ENCODE measurements at places on chromosomes 5 and 9.

DNA sequence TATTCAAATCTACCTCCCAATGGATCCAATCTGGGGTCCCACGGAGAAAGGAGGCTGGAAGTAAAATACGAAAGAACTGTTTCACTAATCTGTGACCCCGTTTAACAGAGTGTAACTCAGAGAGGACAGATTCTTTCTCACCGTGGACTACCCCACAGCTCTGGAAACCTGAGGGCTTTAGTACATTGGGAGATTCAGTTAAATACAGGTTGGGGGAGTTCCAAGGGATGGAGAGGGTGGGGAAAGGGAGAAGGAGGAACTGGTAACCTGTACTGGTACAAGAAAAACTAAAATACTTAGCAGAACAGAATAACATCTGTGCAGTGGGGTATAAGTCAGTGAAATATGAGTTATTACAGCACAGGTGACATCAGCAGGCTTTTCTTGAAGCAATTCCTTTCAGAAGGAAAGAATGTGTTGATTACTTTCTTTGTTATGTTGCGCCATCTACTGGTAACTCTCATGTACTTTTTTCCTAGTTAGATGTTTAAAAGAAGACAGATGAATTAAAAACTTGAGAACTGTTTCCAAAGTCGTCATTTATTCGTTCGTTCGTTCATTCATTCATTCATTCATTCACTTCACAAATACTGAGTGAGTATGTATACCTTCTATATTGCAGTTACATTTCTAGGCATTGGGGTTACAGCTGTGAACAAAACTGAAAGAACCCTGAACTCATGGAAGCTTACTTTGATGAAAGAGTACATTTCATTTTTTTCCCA lies 30.0 kb upstream of the STOM start:
- no peak for DNase-seq

DNA sequence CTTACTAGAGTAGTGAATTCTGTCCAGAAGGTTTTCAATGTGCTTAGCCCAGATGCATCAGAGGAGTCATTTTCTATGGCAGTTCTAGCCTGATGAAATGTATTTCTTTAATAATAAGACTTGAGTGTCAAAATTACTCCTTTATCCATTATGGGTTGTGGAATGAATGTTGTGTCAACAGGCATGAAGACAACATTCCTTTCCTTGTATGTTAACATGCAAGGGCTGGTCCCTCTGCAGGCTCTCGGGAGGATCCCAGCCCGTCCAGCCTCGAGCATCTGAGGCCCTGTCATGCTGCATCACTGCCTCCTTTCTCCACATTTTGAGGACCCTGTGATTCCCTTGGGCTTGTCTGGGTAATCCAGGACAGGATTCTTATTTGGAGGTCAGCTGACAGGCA lies 42.9 kb upstream of the FAM120AOS start:
- DNase-seq = no peak

DNA sequence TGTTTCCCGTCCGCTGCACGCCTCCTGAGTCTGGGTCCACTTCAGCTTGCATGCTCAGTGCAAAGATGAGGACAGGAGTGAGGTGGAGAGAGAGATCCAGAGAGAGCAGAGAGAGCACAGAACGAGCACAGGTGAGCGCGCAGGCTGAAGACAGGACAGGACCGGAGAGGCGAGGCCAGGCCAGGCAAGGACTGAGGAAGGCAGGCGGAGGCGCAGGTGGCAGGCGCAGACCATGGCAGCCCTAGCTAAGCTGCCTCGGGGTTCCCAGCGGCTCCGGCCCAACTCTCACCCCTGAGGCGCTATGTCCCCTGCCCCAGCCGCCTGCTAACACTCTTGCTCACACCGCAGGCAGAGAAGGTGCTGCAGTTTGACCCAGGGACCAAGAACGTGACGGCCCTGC lies 9.7 kb downstream of the GRIN1 start:
- DNase-seq = no peak

DNA sequence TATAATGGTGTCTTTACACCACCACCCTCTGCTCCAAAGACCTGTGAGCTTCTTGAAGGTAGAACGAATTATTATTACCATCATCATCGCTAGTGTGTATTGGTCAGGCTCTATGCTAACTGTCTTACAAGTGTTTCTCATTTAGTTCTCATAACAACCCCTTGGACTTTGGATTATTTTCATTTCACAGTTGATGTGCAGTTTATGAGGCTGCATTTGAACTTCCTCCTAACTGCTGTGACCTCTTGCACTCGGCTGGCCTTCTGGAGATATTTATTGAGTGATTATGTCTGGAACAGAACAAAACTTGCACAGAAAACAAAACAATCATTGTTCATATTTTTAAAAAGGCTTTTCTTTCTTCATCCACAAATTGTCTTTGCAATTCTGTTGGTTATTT lies 306.3 kb upstream of the SGCD start:
- DNase-seq = no peak

- DNase-seq = no peak
These were observed 5.9 kb downstream of the EMB start for GRCh38 chr5:50435168-50435567.

GRCh38 chr5:170121321-170121720 lies 15.6 kb downstream of the FOXI1 start:
- DNase-seq = no peak

DNA sequence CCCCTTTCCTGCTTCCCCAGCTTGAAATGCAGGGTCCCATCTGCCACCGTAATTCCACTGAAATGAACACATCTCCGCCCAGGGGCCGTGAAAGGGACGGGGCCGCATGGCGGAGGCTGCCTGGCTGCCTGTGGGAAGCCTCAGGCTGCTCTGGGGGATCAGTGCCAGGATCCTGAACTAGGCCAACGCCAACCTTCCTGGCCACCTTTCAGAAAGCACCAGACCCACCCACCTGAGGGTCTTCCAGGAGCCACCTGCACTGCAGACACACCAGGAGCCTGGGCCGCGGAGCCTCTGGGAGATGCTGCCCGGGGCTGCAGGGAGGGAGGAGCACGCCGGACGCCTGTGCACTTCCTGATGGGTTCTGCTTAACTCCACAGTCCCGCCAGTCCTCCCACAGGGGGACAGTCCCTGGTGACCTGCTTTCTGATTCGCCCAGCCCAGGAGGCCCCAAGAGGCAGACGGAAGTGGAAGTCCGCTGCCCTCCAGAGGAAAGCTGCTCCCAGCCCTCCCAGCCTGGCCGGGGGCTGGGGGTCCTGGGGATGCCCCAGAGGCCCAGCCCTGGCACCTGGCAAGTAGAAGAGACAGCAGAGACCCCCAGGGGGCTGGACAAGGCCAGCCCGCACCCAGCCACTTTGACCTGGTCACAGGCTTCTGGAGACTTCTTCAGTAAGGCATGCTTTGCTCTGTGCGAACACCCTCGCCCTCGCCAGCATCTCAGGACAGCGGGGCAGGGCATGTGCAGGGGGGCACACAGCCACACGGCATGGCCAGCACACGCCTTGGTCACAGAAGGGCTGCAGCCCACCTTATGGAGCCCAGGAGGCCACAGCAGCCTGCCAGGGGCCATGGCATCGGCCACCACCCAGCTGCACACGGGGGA lies at the start of gene CARD9:
Gene CARD9 (minus strand): TSS at position 370 of the 883 bp plus-strand sequence. CDS start 1,591 bp downstream, outside the sequence.
- DNase-seq = no peak

DNA sequence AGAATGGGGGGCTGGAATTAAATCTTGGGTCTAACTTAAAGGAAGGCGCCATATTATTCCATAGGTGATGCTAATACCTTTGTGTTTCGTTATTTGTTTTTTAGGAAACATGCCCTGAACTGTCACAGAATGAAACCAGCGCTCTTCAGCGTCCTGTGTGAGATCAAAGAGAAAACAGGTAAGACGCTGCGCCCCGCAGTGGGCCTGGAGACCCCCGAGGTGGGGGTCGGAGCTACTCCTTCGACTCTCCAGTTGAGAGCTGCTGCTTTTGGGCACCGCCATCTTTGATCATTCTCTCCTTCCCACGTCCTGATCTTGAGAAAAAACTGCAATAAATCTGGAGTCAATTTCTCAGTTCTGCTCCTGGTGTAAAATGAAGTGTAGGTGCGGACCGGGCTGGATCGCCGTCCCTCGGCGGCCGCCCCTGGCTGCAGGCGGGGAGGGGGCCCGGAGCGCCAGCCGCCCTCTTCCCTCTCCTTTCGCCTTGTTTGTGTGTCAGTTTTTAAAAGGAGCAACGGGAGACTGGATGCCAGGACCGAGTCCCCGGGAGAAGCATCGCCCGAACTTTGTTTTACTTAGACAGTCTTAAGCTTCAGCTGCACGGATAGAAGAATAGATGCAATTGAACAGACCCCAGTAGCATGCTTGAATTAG lies 1.4 kb downstream of the PBX3 start:
- no peak for DNase-seq

GRCh38 chr5:179148703-179149170 lies 88.6 kb downstream of the ZNF354C start:
- no peak for DNase-seq

- no peak for DNase-seq
These were observed 116.6 kb upstream of the BOD1 start for GRCh38 chr5:173733021-173733420.

DNA sequence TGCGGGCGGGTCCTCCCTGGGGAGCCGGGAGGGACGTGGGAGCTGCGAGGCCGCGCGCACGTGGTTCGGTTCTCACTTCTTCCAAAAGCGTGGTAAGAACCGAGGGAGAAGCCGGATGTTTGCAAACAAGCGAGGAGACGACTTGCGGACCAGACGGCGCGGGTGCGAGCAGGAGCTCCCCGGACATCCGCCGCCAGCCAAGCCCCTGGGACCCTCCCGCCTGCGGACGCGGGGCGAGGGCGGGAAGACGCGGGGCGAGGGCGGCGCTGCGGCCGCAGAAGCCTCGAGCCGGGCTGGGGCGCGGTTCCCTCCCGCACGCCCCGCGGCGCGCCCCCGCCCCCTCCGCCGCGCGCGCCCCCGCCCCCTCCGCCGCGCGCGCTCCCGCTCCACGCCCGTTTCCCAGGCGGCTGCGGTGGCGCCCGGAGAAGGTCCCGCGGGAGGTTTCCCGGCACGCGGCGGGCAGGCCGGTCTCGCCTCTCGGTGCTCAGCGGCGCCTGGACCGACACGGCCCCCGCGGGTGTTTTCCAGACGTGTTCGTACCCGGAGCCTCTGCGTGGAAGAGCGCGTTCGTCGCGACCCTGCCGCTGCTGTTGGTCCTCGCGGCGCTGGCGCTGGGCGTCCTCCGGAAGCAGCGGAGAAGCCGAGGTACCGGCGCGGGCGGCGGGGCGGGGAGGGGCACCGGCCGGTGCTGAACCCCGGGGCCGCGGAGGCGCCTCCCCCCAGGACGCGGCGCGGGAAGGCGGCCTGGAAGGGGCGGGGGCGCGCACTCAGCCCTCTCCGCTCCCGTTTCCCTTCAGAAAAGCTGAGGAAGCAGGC lies 12.8 kb downstream of the BTNL9 start:
- DNase-seq = no peak

- no peak for DNase-seq
These were observed 9.3 kb downstream of the NINJ1 start for GRCh38 chr9:93124793-93125192.

DNA sequence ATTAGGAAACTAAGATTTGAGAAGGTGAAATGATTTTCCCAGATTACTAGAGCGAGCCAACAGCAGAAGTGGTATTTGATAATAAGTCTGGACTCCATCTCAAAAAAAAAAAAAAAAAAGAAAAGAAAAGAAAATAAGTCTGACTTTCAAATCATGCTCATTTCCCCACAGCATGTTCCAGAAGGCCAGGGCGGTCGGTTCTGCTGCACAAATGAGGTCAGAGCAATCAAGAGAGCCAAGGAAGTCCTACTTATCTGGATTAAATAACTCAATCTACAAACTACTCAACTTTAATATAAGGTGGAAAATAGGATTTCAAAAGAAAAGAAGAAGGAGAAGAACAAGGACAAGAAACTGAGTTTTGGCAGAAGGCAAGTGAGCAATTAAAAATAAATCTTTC lies 130.4 kb upstream of the RASA1 start:
- DNase-seq = no peak

DNA sequence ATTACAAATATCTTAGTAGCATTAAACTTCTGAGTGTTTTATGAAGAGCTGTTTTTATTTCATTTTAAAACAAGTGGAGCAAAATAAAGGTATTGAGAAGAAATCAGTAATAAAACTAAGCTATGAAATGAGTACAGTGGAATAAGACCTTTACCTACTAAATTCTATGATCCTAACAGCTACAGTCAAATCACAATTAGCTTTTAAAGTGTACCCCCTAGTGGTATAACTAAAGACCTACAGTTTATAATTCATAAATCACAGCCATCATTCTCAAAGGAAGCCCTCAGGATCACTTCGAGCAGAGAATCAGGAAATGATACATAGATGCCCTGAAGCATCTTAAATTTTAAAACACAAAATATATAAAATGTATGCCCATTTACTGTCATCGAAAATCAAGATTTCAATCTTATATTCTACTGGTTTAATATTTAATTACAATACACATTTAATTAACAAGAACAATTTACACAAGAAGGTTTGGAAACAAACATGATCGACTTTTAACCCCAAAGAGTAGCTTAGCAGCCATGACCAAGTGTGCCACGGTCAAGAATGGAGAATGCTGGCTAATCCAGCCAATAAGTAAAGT lies 12.3 kb downstream of the CCNH start:
- no peak for DNase-seq

GRCh38 chr9:74595286-74595685 lies 98.2 kb downstream of the RORB start:
- no peak for DNase-seq

GRCh38 chr9:76366275-76366674 lies 28.0 kb downstream of the RFK start:
- DNase-seq = no peak

DNA sequence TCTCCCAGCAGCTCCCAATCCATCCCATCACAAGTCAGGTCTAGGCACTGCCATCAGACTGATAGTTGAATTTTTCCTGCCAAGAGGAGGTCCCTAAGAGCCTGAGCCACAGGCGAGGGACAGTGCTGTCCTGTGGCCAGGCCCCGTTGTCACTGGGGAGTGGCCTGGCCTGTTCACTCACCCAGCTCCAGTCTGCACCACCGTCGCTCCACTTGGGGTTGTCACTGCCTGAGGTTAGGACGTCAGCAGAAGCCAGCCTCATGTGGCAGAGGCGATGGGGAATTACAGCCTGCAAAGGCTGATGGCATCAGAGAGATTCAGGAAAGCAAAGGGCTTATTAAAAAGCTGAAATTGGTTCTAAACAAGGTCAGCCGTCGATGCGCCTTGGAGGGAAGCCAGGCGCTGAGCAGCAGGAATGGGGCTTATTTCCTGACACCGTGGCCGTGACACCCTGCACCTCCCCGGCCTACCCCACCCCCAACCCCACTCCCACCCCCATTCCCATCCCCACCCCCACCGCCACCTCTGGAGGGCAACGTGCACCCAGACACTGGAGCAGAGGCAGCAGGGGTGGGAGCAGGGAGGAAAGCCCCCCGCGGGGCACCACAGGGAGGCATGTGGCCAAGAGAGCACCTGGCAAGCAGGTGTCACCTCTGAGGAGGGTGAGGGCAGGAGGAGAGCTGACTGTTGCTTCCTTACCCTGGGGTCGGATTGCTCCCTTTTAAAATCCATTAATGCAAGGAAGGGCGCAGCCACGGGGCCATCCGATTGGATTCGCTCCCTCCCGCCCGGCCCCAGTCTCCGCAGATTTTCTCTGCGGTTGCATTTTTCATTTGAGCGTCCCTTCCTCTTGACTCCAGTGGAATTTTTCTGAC lies 3.1 kb upstream of the DBH start:
- DNase-seq = no peak

DNA sequence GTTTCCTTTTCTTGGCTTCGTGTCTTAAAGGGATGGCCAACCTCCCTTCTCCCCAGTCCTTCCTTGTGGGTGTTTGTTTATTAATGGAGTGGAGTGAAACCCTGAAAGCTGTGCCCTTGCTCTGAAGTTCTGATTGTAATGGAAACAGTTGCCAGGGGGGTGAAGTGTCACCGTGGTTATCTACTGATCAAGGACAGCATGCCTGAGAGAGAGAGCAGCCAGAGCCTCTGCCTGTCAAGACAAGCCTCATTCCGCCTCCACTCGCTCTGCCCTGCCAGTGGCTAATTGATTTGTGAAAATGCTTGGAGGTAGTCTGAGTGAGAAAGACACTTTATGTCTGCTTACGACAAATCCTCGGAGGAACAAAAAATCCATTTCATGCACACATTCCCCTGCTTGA lies 143.7 kb upstream of the SLC30A5 start:
- no peak for DNase-seq
